ENCODE measurements at places on chromosomes 6 and 20.

DNA sequence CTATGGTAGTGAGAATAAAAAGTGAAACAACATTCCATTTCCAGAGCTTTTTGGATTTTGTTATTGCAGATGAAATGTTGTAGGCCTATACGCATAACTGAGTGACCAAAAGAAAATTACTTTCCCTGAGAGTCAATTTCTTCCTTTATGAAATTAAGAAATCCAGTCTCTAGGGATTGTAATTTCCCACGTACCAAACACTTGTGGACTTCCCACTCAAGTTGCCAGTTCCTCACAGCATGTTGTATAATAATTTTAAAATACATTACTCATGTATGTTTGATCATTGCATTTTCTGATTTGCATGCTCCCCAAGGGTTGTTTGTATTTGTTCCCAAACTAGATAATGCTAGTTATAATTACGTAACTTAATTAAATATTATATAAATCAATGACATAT is 12.0 kb upstream of the PRDM1 start:
- DNase-seq, result no peak

DNA sequence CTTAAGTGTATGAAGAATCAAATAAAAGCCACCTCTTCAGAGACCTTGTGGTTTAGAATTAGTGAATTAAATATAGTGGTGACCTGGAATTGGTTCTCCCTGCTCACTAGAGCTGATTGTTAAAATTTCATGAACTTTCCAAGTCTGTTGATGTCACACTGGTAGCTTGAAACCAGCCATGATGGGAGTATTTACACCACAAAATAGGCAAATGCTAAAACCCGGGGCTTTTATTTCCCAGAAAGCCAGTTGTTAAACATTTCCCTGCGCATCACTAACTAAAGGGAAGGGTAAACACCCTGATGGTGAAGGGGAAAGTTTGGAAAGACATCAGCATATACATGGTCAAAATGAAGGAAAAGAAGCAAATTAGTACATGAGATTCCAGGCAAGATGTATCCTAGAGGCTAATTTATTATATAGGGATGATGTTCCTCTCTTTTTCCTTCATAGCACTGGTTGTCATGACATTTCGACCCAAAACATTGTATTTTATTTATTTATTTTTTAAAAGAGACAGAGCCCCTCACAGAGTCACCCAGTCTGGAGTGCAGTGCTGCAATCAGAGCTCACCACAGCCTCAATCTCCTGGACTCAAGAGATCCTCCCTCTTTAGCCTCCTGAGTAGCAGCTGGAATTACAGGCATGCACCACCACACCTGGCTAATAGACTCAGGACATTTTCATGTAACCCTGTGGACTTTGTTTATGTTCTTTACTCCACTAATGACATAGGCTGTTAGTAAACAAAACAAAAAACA is 123.2 kb downstream of the RIN2 start:
- DNase-seq, result no peak

DNA sequence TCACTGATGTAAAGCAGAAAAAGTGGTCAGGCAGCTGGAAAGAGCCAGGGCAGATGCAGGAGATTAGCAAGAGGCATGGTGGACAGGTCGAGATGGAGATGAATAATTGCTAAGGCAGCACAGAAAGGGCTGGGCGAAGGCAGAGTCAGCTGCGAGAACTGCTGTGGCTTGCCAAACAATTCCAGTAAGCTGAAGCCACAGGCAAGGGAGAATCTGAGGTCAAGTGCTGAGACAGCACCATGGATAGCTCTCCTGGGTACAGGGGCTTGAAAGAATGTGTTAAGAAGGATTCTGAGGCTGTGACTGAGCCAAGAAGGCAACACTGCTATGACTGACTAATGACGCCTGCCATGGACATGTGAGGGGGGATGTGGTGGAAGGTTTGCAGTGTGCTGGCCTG is 220.8 kb upstream of the FOXA2 start:
- no peak for DNase-seq

DNA sequence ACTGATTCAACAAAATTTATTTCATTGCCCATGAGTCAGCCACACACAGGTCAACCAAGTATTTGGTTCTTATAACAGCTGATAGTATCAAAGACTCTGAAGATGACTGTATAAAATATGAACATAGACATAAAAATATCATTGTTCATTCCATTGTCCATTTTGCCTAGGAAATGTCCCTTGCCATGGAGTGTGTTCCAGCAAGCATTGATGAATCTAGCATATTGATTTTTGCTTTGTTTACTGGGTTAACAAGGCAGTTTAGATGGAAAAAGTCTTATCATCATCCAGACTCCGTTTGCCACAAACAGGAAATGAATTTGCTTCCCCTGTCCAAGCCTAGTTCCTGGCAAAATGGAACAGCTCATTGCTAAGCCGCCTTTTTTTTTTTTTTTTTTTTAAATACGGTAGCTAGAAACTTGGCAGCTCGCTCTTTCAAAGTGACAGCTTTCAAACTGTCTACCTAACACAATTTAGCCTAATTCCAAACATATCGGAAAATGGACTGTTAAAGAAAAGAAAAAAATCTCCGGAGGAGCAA is 7.5 kb downstream of the F13A1 start:
- DNase-seq, result no peak

DNA sequence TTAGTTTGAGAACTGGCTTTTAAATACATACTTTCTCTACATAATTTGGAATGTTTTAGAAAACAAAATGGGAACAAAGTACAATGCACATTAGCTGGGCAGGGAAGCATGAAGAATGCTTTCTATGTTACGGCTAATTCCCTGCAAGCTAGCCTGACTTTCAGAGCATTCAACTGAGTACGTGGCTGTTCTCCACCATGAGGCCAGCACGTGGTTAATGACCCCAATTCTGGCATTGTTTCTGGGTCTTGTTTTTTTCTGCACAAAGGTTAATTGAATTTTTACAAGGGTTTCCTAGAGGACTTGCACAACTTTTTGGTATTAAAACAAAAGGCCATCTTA is 208.6 kb upstream of the AGPAT4 start:
- no peak for DNase-seq

GRCh38 chr6:159715166-159715565 is 12.1 kb upstream of the WTAP start:
- no peak for DNase-seq

- DNase-seq, result no peak
Measured at GRCh38 chr6:136031982-136032381, 180.5 kb downstream of the PDE7B start.

DNA sequence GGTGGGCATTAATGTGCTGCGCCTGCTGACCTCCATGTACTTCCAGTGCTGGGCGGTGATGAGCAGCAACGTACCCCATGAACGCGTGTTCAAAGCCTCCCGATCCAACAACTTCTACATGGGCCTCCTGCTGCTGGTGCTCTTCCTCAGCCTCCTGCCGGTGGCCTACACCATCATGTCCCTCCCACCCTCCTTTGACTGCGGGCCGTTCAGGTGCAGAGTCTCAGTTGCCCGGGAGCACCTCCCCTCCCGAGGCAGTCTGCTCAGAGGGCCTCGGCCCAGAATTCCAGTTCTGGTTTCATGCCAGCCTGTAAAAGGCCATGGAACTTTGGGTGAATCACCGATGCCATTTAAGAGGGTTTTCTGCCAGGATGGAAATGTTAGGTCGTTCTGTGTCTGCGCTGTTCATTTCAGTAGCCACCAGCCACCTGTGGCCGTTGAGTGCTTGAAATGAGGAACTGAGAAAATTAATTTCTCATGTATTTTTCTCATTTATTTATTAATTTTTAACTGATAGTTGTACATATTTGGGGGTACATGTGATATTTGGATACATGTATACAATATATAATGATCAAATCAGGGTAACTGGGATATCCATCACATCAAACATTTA is 35.2 kb upstream of the NOP56 start:
- DNase-seq, result no peak

- no peak for DNase-seq
Measured at GRCh38 chr6:25277857-25278256, 1.3 kb upstream of the CARMIL1 start.

DNA sequence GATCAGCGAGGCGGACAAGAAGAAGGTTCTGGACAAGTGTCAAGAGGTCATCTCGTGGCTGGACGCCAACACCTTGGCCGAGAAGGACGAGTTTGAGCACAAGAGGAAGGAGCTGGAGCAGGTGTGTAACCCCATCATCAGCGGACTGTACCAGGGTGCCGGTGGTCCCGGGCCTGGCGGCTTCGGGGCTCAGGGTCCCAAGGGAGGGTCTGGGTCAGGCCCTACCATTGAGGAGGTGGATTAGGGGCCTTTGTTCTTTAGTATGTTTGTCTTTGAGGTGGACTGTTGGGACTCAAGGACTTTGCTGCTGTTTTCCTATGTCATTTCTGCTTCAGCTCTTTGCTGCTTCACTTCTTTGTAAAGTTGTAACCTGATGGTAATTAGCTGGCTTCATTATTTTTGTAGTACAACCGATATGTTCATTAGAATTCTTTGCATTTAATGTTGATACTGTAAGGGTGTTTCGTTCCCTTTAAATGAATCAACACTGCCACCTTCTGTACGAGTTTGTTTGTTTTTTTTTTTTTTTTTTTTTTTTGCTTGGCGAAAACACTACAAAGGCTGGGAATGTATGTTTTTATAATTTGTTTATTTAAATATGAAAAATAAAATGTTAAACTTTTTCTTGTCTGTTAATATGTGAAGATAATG is 2.2 kb downstream of the HSPA1B start:
- no peak for DNase-seq

DNA sequence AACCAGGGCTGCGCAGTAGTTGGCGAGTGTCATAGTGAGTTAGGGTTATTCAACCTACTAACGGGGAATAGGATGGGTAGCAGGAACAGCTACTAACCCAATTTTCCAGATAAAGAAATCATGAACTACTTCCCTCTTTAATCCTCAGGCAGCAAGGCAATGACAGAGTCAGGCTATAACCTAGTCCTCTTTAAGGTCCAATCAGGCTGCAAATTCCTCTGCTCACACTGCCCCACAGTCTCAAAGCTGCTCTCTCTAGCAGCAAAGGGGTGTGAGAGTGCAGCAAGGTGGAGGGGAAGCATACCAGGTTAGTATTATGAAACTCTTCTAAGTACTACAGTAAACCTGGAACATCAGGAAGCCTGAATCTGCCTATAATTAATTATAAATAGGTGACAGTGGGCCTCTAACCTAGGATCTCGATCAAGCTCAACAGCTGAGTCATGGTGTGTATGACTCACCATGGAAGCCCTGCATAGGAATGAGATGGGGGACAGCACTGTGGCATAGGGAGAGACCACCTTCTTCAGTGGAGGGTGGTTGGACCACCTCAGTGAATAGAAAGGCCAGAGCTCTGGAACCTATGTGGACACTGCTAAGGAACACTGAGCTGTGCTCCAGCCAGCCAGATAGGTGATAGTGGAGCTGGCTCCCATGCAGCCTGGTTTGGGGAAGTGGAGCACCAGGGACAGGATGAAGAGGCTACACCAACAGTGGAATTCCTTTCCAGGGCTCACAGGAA is 7.9 kb downstream of the PEX6 start:
- no peak for DNase-seq

DNA sequence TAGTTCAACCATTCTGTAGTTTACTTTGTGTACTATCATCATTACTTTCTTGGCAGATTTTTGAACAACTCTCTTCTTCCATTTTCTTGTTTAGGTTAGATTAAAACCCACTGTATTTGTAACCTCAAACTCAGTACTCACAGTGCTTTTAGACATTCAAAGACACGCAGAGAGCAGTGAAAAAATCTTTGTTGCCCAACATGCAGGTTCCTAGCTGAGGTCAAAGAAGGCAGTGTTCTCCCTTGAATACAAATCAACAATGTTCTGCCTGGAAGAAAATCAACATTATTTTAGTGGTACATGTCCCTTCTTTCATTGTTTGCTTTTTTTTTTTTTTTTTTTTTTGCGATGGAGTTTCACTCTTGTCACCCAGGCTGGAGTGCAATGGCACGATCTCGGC is 11.2 kb downstream of the CYB5R4 start:
- no peak for DNase-seq

- no peak for DNase-seq
Measured at GRCh38 chr6:105616521-105616920, 213.6 kb upstream of the PREP start.

DNA sequence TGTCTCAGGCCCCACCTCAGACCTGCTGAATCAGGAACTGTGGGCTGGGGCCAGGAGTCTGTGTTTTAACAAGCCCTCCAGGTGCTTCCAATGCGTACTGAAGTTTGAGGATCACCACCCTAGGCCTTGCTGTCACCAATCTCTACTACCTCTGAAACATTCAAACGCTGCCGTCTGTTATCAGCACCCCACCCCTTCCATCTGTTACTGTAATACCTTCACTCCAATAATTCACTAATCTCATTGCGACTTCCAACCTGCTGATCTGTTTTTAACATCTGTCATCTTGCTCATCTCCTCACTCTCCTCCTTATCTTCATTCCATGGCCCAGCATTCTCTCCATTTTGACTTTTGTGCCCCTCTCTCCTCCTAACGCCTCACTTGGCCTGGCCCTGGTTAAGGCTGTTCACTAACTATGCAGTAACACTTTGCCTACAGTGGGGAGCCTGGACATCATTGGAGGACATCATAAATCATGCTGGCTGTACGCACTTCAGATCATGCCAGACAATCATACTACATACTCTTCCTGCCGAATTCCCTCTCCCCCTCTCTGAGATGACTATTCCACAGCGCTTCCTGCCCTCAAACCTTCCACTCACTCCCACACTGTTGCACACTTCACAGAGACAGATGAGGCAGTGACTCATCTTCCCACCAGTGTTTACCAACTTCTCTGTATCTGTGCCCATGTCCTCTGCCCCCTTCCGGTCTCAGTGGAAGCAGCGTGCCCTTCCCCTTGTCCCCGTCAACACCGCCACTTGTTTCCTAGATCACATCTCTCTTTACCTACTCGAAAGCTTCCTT is 3.0 kb upstream of the GUCA1B start:
- no peak for DNase-seq

- DNase-seq, result no peak
Measured at GRCh38 chr6:44590471-44590870, 203.0 kb downstream of the CDC5L start.

All from stimulated activated CD8-positive, alpha-beta memory T cell treated with anti-CD3 and anti-CD28 coated beads, Interleukin-7, amount 100 ng/mL, for 48 hours (primary cell).